HL-60 (cell line): ENCODE measurements at places on chromosomes 12 and 14.

DNA sequence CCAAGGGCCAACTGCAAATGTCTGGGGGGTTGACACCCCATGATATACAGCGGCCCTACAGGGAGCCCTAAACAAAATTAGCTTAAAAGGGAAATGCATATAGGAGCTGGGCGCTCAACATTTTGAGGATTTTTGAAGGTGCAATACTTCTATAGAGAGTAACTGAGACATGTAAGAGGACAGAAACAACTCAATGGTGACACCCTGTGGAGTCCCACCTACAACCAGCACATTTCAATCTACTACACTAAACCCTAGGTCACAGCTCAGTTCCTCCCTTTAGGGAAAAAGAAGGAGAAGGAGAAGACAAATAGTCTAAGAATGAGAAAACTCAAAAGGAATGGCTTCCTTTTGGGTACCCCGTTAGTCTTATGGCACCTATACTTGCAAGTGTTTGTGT, 1010.5 kb upstream of the NOVA1 start:
- DNase-seq: no peak

- no peak for DNase-seq
Measured at GRCh38 chr12:54292083-54292930, 8.5 kb downstream of the NFE2 start.

- no peak for DNase-seq
Measured at GRCh38 chr14:66025779-66026178, 460.4 kb upstream of the CCDC196 start.

DNA sequence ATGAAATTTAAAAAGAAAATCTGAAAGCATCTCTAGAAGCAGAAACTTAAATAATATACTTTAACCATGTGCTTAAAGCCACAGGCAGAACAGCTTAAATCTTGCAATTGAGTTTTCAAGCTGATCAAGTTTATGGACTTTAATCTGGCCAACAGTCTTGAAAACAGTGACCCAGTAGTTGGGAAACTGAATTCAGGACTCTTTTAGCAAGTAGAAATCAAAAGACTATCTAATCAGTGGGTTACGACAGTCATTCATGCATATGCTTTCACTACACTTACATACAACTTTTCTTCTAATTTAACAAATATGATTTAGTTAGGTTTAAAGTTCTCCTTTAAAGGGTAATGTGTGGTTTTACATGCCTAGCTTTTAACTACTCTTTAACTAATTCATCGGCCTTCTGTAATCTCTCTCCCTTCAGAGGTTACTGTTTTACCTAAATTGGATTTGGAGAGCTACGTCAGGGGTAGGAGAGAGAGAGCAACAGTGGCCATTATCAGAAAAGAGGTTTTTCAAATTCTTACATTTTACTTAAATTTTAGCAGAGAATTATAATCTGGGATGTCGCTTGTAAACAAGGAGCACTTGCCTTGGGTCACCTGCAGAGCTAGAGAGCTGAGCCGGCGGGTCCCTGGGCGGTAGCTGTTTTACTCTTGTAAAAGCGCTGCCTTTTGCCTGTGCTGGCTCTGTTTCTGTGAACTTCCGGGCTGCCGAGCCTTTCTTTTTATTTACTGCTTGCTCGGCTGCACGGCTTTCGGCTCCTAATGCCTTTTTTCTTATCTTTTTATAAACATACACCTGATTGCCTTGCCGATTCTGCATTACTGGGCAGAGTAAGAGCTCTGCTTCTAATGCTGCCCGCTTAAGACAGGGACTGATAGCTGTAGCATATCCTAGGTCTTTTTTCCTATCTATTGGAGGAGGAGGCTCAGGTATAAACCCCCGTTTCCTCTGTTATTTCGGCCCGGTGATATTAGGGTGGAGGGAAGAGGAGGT, 17.4 kb upstream of the LYZ start:
- no peak for DNase-seq

DNA sequence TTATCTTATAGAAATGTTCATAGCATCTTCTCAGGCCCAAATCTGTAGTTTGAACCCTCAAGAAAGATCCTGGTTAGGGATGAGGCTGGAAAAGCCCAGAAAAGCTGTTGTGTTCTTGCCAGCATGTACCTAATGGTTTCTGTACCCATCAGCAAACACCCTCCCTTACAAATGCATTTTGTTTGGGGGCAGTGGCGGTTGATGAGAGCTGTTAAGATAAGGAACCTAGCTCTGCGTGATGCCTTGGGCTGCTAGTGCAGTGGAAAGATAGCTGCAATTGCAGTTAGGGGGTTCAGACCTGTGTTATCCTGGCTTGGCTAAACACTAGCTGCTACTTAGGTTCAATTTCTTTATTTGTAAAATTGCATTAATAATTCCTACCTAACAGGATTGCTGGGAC, 3.6 kb downstream of the TPH2 start:
- DNase-seq: no peak

GRCh38 chr14:91082282-91082681, 21.8 kb upstream of the RPS6KA5 start:
- DNase-seq: no peak

GRCh38 chr12:115037830-115038229, 353.9 kb upstream of the TBX3 start:
- DNase-seq: no peak

- DNase-seq: peak; percentile 45
Measured at GRCh38 chr12:13099066-13099843, 4.2 kb downstream of the GSG1 start.
